ENCODE measurements at places on chromosomes 4 and X.

DNA sequence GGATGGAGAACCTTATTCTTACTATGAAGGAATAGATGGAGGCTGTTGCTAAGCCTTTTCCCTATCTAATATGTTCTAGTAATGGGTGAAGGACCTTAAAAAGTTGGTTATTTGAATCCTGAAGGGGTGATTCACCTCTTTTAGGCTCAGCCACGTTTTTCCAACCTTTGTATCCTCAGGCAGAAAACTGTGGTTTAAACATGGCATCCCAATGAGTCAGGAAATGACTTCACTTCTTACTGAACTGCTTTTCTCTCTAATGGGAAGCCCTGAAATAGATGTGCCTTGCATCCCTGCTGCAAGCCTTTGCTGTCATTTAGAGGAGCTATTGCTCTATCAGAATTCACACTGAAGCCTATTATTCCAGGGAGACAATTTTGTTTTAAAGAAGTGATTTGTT, 191.0 kb upstream of the ARX start:
- no peak for DNase-seq

DNA sequence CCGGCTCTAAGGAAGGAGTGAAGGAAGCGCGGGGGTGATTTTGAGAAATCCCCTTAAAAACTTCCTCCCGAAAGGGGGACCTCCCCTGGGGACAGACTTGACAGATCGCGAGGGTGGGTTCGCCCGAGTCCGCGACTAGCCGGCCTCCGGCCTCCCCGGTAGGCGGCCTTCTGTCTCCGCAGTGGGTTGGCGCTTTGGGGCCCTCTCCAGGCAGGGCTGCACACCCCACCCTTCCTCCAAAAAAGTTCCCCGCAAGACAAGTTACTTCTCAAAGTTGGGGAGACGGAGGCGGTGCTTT, 24.8 kb downstream of the HOPX start:
- DNase-seq: no peak

DNA sequence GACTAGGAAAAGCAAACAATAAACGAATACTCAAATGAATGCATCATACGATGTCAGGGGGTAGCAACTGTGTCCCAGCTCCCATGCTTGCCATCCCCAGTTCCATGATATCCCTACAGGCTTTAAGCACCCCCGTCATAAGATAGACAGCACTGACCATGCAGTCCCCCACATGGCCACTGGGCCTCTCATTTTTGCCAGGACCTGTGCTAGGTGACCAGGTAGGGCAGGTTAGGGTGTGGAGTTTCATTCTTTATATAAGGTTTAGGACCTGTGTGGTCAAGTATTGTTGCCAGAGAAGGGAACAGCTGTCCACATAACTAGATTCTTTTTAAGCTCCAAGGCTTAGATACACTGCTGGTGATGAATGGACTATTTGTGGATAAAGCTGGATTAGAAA, 9.7 kb downstream of the PPEF2 start:
- DNase-seq: no peak

DNA sequence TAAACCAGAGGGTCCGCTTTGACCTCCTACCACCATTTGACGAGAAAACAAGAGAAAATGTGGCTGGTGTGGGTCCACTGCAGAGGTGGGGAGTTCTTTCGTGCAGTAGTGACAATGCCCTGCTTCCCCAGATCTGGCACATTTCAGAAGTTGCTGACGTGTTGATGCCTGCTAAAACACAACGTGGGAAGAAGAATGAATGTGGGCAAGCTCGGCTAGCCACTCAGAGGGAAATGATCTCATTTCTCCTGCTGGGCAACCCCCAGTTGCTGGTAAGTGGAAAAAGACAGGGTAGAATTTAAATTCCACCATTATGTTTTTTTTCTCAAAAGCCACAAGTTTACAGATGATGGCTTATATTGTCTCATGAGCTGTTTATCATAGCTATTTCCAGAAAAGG, 77.9 kb downstream of the LUZP4 start:
- DNase-seq: no peak

DNA sequence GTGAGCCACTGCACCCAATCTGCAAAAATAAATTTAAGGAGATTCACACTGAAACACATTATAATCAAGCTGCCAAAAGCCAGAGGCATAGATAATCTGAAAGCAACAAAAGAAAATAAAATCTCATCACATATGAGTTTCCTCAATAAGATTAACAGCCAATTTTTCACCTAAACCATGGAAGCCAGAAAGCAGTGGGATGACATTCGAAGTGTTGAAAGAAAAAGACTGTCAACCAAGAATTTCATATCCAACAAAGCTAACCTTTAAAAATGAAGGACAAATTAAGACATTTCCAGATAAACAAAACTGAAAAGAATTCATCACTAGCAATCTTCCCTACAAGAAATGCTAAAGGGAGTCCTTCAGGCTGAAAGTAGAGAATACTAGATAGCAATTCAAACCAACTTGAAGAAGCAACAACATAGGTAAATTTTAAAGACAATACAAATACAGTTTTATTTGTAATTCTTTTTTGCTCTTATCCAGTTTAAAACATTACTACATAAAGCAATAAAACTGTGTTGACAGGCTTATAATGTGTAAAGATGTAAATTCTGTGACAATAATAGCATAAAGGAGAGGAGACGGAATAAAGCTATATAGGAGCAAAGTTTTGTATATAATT, 23.1 kb upstream of the KLHL8 start:
- DNase-seq: no peak

DNA sequence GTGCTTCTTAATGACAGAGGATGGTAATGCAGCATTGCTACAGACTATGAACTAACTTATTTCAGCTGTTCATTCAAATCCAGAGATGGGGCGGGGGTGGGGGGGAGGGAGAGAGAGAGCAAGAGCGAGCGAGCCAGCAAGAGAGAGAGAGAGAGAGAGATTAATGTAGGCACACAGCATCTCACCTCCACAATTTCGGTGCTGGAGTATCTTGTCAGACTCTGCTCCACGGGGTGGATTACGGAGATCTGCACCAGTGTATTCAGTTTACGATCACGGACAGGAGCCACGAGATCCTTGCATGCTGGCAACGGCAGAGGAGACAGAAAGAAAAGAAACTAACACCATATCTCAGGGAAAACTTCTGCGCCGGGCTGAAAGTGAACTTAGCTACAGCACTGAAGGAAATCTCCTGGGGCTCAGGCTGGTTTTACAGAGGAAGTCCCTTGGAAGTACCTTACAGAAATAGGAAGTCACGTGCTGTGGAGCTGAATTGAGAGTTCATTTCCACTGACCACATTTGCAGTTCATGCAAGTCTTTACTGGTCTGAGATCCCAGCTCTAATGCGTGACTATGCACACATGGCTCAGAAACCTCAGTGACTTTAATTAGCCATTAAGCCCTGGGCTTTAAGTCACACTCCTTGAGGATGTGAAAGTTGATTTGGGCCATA, 440.9 kb downstream of the INPP4B start:
- no peak for DNase-seq

DNA sequence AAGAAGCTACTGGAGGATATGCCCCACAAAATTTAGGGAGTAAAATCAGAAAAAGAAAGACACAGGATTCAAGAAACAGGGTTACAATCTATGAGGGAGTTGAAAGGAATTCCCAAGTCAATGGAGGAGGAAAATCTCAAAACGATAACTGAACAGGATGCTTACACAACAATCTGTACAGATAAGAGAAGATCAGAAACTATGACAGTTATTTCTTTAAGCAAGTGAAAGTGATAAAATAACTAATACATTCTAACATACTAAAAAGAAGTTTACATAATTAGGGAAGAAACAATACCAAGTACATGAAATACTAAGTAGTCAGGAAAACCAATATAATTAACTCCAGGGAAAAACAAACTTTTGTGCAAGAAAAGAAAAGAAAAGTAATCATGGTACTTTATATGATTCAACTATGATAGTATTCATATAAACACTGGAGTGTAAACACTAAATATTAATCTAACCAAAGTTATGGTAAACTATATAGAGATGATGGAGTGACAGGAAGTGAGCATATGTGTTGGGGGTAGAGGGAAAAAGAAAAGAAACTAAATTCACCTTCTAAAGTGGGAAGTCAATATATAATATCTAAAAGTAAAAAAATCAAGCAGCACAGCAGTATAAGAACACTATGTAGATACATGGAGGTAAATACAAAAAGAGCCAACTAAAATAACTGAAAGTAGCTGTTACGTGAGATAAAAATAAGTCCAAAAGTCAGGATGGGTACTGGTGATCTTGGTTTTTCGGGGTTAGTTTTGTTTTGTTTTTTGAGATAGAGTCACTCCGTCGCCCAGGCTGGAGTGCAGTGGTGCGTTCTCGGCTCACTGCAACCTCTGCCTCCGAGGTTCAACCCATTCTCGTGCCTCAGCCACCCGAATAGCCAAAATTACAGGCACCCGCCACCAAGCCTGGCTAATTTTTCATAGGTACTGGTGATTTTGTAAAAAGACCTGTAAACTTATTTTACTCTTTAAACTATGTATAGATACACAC, 99.3 kb downstream of the TEX11 start:
- DNase-seq: no peak

- no peak for DNase-seq
These were observed 57.3 kb upstream of the ENPEP start for GRCh38 chr4:110418641-110419040.

GRCh38 chr4:168885400-168885799, 124.7 kb downstream of the CBR4 start:
- no peak for DNase-seq

DNA sequence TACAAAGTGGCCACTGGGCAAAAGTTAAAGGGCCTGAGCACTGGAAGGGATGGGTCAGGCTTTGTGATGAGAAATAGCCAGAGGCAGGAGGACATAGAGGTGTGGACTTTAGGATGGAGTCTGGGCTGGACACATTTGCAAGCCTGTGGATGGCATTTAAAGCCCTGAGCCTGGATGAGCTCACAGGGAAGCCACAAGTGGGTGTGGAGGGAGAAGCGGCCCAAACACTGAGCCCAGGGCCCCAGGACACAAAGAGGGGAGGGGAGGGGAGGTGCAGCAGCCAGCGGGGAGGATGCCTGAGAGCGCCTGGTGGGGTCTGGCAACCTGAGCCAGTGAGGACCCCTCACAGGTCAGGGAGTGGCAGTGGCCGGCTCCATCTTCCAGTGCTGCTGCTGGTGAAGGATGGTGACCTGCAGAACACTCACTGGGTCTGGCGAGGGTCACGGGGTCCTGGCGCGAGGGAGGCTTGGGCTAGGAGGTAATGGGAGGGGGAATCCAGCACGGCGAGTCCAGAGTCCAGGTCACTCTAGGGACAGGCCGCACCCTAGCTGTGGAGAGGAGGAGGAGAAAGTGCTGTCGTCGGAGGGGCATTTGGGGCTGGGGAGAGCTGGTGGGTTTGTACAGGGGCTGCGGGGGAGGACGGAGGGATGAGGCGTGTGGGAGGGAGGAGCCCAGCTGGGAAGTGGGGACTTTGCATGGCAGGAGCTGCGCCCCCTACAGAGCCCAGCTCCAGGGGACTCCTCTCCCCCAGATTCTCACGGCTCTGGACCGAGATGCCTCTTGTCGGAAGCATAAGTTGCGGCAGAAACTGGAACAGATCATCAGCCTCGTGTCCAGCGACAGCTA, 7.0 kb downstream of the LAGE3 start:
- no peak for DNase-seq

DNA sequence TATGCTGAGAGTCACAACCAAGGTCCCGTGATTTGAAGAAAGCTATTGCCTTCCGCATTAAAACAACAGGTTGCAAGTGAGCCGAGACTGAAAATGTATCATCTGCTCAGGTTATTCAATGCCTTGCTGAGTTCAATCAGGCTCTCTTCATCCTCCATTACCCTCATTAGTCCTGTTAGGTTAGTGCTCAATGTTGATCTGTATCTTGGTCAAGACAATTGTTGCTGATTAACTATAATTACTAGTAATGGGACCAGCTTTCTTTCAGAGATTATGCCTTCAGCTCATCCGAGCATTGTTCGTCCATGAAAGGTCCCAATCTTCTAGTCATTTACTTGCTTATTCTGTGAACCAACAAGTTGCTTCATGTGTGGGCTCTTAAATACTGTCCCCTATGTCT, 534.6 kb upstream of the FAM241A start:
- DNase-seq: no peak

Measured in cortex of kidney (tissue), 1 donor.